ENCODE measurements at places on chromosomes 3 and 15. TPM values are rescaled to one million over a fixed set of nuclear protein-coding genes. Genes with fewer than 3 reads are reported as not detected.

GRCh38 chr3:185584686-185585085, 1.4 kb upstream of the SENP2 start:
- H3K36me3 ChIP-seq, result no peaks in the 10 kb centered on the region
- no peaks in the 10 kb centered on the region for H3K27me3 ChIP-seq
- no peak for DNase-seq
- no peaks in the 10 kb centered on the region for H3K4me1 ChIP-seq

- no peak for DNase-seq
- H3K27ac ChIP-seq, result no peak overlapping the region
- no peak overlapping the region for H3K4me3 ChIP-seq
- no peaks in the 10 kb centered on the region for H3K27me3 ChIP-seq
- H3K4me1 ChIP-seq, result no peaks in the 10 kb centered on the region
Observed at GRCh38 chr15:95129574-95129973, 898.2 kb downstream of the MCTP2 start.

DNA sequence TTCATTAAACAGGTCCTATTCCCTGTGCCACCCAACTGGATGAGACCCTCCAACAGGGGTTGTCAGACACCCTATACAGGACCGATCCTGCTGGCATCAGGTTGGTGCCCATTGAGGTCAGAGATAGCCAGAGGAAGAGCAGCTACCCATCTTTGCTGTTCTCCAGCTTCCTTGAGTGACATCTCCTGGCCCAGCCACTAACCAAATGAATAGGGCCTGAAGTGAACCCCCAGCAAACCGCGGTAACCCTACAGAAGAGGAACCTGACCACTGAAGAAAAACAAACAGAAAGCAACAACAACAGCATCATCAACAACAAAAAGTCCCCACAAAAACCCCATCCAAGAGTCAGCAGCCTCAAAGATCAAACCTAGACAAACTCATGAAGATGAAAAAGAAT, 133.6 kb upstream of the ARPP21 start:
- no peak overlapping the region for H3K4me3 ChIP-seq
- DNase-seq, result no peak
- H3K36me3 ChIP-seq, result no peaks in the 10 kb centered on the region
- H3K4me1 ChIP-seq, result no peaks in the 10 kb centered on the region

DNA sequence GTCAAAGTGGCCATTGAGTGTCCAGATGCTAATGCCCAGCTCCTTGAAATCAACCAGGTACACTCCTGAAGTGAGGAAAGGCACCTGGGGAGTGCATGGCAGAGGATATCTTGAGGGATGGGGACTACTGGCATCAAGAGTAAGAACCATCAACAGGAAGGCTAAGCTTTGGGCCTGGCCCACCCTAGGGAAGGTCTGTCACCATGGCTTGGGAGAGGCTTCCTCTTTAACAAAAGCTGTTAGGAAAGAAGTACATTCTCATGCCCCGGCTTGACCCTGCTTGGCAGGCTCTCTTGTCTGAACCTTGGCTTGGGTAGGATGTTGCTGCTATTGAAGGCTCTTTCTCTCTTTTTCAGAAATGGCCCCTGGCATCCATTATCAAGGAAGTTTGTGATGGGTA, 43.7 kb upstream of the TUBGCP5 start:
- H3K4me1 ChIP-seq, result no peaks in the 10 kb centered on the region
- DNase-seq, result no peak
- no peak overlapping the region for H3K4me3 ChIP-seq

DNA sequence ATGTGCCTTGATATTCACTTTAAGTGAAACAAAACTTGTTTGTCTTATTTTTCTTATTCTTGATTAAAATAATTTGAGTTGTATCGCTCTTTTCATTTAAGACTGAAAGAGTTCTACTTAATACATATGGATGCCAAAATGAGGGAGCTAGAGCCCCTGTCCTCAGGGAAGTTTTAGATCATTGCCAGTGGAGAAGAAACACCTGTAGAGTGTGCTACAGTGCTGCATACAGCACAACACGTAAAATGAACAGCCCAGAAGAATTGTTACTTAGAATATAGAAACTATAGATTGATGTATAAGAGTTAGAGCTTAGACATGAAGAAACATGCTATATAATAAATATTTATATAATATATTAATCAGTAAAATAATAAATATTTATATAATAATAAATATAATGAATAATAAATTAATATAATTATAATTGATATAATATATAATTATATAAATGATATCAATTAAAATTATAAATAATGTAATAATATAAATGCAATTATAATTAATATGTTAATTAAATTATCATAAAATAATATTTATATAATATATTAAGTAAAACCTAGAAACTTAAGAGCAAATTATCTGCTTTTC, 1234.7 kb downstream of the ROBO2 start:
- no peak for DNase-seq
- no peaks in the 10 kb centered on the region for H3K36me3 ChIP-seq
- no peak overlapping the region for H3K27ac ChIP-seq
- H3K4me1 ChIP-seq, result no peaks in the 10 kb centered on the region

- H3K4me1 ChIP-seq, result peaks cover 2% of the 10 kb centered on the region
- H3K27ac ChIP-seq, result no peak overlapping the region
- DNase-seq, result no peak
- no peaks in the 10 kb centered on the region for H3K27me3 ChIP-seq
Observed at GRCh38 chr15:51369451-51369761, 28.0 kb downstream of the GLDN start.

GRCh38 chr15:49372366-49372765, 50.7 kb upstream of the FGF7 start:
- H3K27me3 ChIP-seq, result no peaks in the 10 kb centered on the region
- H3K4me3 ChIP-seq, result no peak overlapping the region
- no peak for DNase-seq
- no peak overlapping the region for H3K27ac ChIP-seq

DNA sequence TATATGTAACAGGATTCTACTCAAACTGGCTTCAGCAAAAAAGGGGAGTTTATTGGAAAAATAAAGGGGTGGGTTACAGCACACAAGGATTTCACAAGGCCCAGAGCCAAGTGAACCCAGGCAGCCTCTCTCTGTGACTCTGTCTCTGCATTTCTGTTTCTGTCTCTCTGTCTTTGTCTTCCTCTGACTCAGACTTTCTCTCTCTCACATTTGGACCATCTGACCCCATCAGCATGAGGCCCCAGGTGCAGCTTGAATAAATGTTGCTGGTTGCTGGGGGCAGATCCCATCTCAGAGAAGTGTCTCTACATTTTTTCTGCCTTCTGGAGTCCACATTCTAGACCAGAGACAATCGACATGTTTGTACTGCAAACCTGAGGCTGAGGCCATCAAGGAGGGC, 45.0 kb downstream of the RPLP1 start:
- H3K4me1 ChIP-seq, result no peaks in the 10 kb centered on the region
- H3K27ac ChIP-seq, result no peak overlapping the region
- no peaks in the 10 kb centered on the region for H3K36me3 ChIP-seq
- no peaks in the 10 kb centered on the region for H3K27me3 ChIP-seq
- DNase-seq, result no peak
- H3K4me3 ChIP-seq, result no peak overlapping the region

GRCh38 chr3:15091575-15091974, 7.4 kb downstream of the RBSN start:
- no peak for DNase-seq
- no peak overlapping the region for H3K4me3 ChIP-seq
- H3K36me3 ChIP-seq, result no peaks in the 10 kb centered on the region
- H3K4me1 ChIP-seq, result no peaks in the 10 kb centered on the region
- no peak overlapping the region for H3K27ac ChIP-seq

- peaks cover 9% of the 10 kb centered on the region for H3K4me1 ChIP-seq
- H3K36me3 ChIP-seq, result no peaks in the 10 kb centered on the region
- H3K27me3 ChIP-seq, result no peaks in the 10 kb centered on the region
- no peak overlapping the region for H3K4me3 ChIP-seq
Observed at GRCh38 chr15:29873947-29874411, 51.7 kb upstream of the TJP1 start.

- DNase-seq, result no peak
- H3K27ac ChIP-seq, result no peak overlapping the region
- H3K36me3 ChIP-seq, result no peaks in the 10 kb centered on the region
- H3K4me3 ChIP-seq, result no peak overlapping the region
- no peaks in the 10 kb centered on the region for H3K27me3 ChIP-seq
- no peaks in the 10 kb centered on the region for H3K4me1 ChIP-seq
Observed at GRCh38 chr3:42991341-42992315, 12.5 kb downstream of the GASK1A start.

GRCh38 chr3:77096966-77097890, 57.3 kb downstream of the ROBO2 start:
- no peak overlapping the region for H3K27ac ChIP-seq
- H3K36me3 ChIP-seq, result no peaks in the 10 kb centered on the region
- no peaks in the 10 kb centered on the region for H3K4me1 ChIP-seq
- no peaks in the 10 kb centered on the region for H3K27me3 ChIP-seq

- no peaks in the 10 kb centered on the region for H3K27me3 ChIP-seq
- H3K4me3 ChIP-seq, result no peak overlapping the region
- no peak for DNase-seq
- no peaks in the 10 kb centered on the region for H3K36me3 ChIP-seq
Observed at GRCh38 chr3:191958980-191959671, 498.2 kb downstream of the PYDC2 start.

DNA sequence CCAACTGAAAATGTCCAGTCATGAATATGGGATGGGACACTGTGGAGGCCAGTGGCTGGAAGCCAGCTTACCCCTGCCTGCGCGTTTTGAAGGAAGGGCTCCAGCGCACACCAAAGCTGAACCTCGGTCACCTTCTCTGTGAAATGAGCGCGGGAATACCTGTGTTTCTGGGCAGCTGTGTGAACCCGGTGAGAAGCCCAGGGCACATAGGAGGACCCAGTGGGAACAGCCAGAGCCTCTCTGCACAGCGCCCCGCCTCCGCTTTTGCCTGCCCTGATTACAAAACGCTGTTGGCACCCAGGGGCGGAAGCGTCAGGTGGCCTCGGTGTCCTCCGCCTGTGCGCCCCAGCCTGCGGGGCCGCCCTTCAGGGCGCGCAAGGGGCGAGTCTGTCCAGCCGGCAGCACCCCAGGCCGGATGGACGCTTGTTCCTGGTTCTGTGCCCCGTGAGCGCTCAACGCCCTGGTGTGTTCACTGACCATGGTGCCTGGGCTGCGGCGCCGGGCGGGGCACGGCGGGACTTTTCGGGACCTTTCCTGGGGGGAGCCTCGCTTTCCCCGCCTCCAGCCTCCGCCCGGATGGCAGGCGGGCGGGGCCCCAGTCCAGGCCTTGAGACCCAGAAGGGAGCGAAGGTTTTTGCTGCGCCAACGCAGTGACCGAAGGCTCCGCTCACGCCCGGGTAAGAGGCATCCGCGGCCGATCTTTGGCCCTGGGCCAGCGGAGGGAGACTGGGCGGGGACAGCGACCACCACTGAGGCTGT, at the start of gene SQOR:
SQOR (plus strand) TSS at position 598 of the 759 bp plus-strand sequence. CDS start 23,895 bp downstream, outside the sequence.
- H3K27ac ChIP-seq, result peak within 1 kb of the TSS; percentile 88
- peak; percentile 88 for DNase-seq
- H3K4me3 ChIP-seq, result peak within 1 kb of the TSS; percentile 72
- no peaks in the 10 kb centered on the region for H3K4me1 ChIP-seq
- no peaks in the 10 kb centered on the region for H3K27me3 ChIP-seq
- H3K36me3 ChIP-seq, result no peaks in the 10 kb centered on the region

GRCh38 chr15:80490431-80490990, 86.3 kb downstream of the ARNT2 start:
- DNase-seq, result no peak
- H3K27me3 ChIP-seq, result no peaks in the 10 kb centered on the region
- H3K36me3 ChIP-seq, result no peaks in the 10 kb centered on the region

- H3K27ac ChIP-seq, result no peak overlapping the region
- H3K36me3 ChIP-seq, result no peaks in the 10 kb centered on the region
- H3K4me1 ChIP-seq, result no peaks in the 10 kb centered on the region
- H3K27me3 ChIP-seq, result no peaks in the 10 kb centered on the region
Observed at GRCh38 chr3:34065901-34066300, 267.5 kb downstream of the PDCD6IP start.

- H3K36me3 ChIP-seq, result no peaks in the 10 kb centered on the region
- H3K27me3 ChIP-seq, result no peaks in the 10 kb centered on the region
- H3K4me3 ChIP-seq, result no peak overlapping the region
- no peak for DNase-seq
- no peak overlapping the region for H3K27ac ChIP-seq
Observed at GRCh38 chr3:196843435-196844110, 24.1 kb upstream of the SENP5 start.

GRCh38 chr3:49717959-49718857, 1.3 kb downstream of the AMIGO3 start:
- no peak overlapping the region for H3K27ac ChIP-seq
- H3K4me1 ChIP-seq, result peaks cover 13% of the 10 kb centered on the region
- no peak for DNase-seq
- H3K36me3 ChIP-seq, result no peaks in the 10 kb centered on the region

DNA sequence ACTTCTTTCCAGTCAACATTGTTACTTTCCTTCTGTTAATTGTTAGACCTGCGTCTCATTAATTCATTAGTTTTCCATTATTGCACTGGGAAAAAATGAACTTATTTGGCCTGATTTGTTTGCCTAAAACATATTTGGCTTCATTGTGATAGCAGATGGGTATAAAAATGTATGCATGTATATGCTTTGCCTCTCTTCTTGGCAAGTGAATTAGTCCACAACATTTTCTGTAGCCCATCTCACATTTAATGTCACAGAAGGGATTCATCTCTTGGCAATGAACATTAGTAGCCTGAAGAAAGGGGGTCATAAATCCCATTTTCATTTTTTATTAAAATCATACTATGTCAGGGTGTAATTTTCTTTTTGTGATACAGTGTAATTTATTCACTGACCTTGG, 125.2 kb downstream of the TUSC7 start:
- H3K27ac ChIP-seq, result no peak overlapping the region
- H3K27me3 ChIP-seq, result no peaks in the 10 kb centered on the region
- H3K4me1 ChIP-seq, result no peaks in the 10 kb centered on the region
- H3K36me3 ChIP-seq, result no peaks in the 10 kb centered on the region
- no peak for DNase-seq

DNA sequence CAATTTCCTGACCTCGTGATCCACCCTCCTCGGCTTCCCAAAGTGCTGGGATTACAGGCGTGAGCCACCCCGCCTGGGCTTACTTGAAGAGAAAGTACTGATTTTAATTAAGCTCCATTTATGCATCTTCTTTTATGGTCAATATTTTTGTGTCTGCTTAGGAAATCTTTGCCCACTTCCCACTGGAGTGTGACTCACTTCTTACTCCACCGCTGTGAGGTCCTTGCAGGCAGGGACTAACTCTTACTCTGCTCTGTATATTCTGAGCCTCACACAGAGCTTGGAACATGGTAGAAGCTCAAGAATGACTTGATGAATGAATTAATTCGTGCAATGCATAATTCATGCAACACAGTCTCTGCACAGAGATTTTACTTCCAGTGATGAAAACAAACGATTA, 2.9 kb upstream of the TM4SF19 start:
- no peaks in the 10 kb centered on the region for H3K27me3 ChIP-seq
- no peaks in the 10 kb centered on the region for H3K4me1 ChIP-seq
- no peaks in the 10 kb centered on the region for H3K36me3 ChIP-seq
- H3K27ac ChIP-seq, result no peak overlapping the region
- no peak for DNase-seq
- no peak overlapping the region for H3K4me3 ChIP-seq

The GOLGA8H gene
- total RNA-seq, result 0.28 TPM

The ERICH6 gene
- total RNA-seq, result 0.57 TPM

The AMIGO3 gene
- total RNA-seq, result 1.4 TPM

The TBC1D23 gene
- total RNA-seq, result 18.3 TPM

The CAPN3 gene
- total RNA-seq, result 15.1 TPM

The MESP2 gene
- not detected for total RNA-seq

The BBX gene
- 226 TPM for total RNA-seq

The CIB2 gene
- 23.0 TPM for total RNA-seq

The SELENOT gene
- total RNA-seq, result 126 TPM

The IL12A gene
- 1.3 TPM for total RNA-seq

The HHLA2 gene
- total RNA-seq, result 2.6 TPM
